Activated T-helper 2 cell treated with anti-CD3 and anti-CD28 coated beads, Interferon-gamma antibody, Interleukin-2, Interleukin-4, amounts not matched to agents 10 μg/mL and 5 μg/mL and 100 μg/mL, durations not matched to agents 14 hours and 24 hours and 36 hours (primary cell): ENCODE measurements at places on chromosomes 3 and 15. TPM values are rescaled to one million over a fixed set of nuclear protein-coding genes. Genes with fewer than 3 reads are reported as not detected.

Gene IGSF11
- 0.21 TPM in 1 of 2 replicates, not detected in the other for total RNA-seq

Gene CIB1
- total RNA-seq, result 159 and 162 TPM in 2 replicates

Gene TFRC
- 644 and 680 TPM in 2 replicates for total RNA-seq

Gene HTR3E
- total RNA-seq, result not detected in 2 replicates

Gene SLC28A2
- total RNA-seq, result not detected in 2 replicates

DNA sequence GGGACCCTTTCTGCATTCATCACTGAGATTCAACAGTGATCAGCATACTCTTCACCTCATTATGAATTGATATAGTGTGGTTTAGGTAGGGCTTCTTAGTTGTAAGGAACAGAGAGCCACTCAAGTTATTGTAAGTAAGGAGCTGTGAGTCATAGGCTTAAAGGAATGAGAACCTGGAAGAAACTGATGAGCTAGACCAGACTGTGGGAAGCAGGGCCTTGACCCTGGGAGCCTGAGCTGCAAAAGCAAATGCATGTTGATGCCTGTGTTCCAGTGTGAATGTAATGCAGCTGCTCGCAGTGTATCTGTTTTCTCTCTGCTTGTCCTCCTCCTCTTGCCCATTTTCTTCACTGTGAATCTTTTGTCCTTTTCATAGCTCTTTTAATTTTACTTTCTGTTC is 13.6 kb downstream of the ZKSCAN7 start:
- DNase-seq, result no peak

- DNase-seq, result no peak
These were observed 152.9 kb upstream of the CTDSPL start for GRCh38 chr3:37708789-37709188.

GRCh38 chr3:72959336-72959735 is 37.3 kb upstream of the PPP4R2 start:
- no peak for DNase-seq

GRCh38 chr15:31024330-31024729 is 32.9 kb upstream of the MTMR10 start:
- DNase-seq, result no peak

DNA sequence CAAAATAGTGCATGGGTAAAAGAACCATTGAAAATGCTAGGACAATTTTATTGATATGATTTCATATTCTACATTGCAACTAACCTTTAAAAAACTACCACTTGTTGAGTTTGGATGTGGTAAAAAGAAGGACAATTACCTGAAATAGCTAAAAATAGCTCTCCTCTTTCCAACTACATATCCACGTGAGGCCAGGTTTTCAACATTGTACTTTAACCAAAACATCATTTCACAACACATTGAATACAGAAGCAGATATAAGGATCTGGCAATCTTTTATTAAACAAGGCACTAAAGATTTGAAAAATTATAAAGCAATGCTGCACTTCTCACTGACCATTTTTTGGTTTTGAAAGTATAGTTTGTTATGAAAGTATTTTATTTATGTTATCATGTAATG is 28.1 kb upstream of the MRPL3 start:
- no peak for DNase-seq

DNA sequence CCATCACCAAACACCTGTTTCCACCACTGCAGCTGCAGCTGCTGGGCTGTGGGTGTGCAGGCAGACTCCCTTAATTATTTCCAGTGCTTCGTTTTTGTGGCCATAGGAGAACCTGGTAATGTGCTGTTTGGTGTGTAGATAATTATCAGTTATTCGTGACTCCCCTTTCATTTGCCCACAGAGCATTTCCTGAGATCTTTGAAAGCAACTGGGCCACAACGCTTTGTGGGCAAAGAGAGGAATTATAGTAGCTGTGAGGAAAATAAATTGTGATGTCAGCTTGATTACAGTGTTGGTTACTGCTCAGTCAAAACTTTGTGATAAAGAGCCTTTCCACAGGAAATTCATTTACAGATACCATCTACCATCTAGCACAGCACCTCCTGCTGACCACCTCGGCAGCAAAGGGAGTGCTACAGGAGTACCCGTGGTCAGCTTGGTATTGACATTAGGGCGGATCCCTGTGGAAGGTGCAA is 193.3 kb upstream of the SLCO3A1 start:
- DNase-seq, result no peak

DNA sequence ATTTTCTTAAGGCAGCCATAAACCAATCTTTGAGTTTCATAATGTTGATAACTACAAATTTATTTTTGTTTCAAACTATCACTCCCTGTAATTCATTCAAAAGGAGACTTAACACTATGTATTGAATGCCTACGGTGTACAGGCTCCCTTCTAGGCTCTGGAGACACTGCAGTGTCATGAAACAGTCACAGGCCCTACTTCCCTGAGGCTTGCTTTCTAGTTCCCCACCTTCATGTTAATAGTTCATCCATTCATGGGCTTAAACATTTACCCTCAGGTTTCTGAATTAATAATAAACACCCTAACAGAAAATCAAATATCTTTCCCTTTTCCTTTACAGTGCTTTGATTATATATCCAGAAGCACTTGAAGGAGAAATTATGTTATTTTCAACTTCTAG is 168.7 kb downstream of the CHL1 start:
- no peak for DNase-seq

DNA sequence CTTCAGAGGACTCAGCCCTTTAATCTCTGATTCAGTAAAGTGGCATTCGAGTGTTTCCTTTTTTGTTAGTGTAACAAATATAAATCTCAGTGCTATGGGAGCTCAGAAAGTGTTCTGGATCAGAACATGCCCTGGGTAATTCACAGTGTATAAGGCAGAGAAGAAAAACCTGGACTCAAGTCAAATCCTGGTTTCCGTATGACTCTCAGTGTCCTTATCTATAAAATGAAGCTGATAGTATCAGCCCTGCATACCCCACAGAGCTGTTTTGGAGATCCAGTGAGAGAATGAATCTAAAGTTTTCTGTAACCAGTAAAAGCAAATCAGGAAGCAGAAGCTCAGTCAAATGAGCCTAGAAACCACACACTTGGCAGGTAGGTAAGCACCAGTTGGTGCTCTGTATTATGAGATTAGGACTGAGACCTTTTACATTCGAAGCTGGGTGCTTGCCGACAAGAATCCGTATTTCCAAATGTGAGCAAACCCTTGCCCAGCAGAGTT is 67.2 kb downstream of the IL1RAP start:
- DNase-seq, result no peak

GRCh38 chr3:126952983-126953660 is 29.8 kb upstream of the PLXNA1 start:
- DNase-seq, result no peak
